Activated CD4-positive, alpha-beta T cell treated with anti-CD3 and anti-CD28 coated beads, Interleukin-10, Interleukin-2, amounts not matched to agents 100 ng/mL and 50 ng/mL, durations not matched to agents 16 hours and 8 hours (primary cell): ENCODE measurements at places on chromosomes 3 and 15.

DNA sequence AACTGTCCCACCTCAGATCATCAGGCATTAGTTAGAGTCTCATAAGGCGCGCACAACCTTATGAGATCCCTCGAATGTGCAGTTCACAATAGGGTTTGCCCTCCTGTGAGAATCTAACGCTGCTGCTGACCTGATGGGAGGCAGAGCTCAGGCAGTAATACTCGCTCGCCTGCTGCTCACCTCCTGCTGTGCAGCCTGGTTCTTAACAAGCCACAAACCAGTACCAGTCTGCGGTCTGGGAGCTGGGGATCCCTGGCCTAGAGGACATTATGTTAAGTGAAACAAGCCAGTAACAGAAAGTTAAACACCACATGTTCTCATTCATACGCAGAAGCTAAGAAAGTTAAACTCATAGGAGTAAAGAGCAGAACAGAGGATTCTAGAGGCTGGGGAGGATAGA, 47.0 kb downstream of the MAP3K13 start:
- no peak for DNase-seq

GRCh38 chr3:10189557-10190354, 25.0 kb downstream of the IRAK2 start:
- DNase-seq: peak; percentile 85

DNA sequence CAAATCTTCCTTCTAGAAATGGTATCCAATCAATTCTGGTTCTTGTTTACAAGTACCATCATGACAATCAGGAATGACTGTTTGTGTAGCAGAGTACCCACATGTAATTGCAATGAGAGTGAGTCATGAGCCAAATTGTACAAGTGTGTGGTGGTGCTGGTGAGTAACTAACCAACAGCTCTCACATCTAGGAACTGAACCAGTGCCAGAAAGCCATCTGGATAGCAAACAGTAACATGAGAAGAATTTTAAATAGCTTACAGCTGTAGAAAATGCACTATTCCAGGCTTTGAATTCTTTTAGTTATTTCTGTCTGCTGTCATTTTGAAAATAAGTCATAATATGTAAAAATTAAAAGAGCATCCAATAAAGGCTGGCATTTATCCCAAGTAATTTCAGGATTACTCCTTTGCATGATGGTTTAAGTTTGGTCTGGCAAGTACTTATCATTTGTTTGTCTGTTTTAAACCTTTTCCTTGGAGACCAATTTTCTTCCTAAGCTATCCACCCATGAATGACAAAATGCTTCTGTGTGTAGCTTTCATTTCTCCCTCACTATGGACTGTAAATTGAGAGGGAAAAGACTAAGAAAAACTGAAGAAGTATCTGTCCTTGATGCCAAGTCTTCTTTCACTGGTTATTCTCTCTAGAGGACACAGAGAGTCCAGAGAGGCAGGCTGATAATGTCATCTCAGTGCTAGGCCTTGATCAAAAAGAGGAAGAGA, 60.0 kb downstream of the PIK3CB start:
- peak; percentile 67 for DNase-seq

DNA sequence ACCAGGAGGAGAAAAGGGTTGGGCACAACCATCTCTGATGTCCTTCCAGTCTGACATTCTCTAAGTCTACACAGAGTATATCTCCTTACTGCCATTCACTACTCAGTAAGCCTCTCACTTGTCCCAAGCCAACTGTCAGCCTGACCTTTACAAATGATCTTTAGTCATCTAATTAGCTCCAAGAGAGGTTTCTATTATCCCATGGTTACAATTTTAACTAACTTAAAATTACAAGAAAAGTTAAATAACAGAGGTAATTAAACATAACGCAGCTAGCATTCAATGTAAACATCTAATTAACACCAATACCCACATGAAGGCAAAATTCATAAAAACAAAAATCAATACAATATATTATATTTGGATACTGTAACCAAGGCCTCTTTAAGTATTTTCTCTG, 126.9 kb downstream of the LSAMP start:
- DNase-seq: no peak

DNA sequence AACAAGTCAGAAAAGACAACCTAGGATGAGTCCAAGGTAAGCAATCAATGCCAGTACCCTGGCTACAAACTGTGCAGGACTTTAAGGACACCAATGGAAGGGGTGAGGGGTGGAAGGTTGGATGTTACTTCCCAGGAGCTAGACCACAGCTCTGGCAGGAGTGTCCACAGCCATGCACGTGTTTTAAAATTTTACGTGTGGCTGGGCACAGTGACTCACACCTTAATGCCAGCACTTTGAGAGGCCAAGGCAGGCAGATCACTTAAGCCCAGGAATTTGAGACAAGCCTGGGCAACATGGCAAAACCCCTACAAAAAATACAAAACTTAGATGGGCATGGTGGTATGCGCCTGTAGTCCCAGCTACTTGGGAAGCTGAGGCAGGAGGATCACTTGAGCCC, 14.7 kb upstream of the HDC start:
- no peak for DNase-seq

DNA sequence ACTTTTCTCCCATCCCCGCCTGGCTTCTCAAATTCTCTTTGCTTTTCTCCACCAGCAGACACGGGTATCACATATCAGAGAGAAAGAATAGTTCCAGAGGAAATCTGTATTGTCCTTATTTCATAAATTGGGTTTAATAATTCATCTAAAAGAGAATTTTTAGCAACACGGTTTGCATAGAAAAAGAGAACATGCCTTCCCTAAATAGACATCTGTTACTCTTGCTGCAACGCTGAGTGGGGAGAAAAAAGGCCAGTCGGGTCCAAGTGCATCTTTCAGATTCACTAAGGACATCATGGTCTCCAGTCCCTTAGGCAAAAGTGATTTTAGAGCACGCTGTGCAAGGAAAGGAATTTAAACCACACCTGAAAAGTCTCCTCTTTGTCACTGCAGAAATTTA, 201.3 kb downstream of the ABHD5 start:
- no peak for DNase-seq

GRCh38 chr15:86055688-86056087, 24.0 kb upstream of the AGBL1 start:
- no peak for DNase-seq

- DNase-seq: no peak
These were observed 71.0 kb downstream of the RBM6 start for GRCh38 chr3:50010959-50011358.

DNA sequence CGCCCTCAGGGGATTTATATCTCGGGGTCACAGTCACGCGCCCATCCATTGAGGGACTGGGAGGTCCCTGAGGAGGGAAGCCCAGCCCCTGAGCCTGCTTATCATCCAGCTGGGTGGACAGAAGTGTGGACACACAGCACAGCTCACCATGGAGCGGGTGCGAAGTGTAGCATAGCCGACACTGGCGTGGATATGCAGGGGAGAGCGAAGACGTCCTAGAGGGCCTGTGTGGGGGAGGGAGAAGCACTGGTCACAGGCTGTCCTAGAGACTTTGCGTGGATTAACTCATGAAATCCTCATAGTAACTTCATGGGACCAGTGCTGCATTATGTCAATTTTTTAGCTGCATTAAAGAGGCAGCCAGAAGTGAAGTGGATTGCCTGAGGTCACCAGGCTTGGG, 26.1 kb upstream of the PLXND1 start:
- no peak for DNase-seq

GRCh38 chr3:102348904-102349303, 85.9 kb upstream of the ZPLD1 start:
- no peak for DNase-seq
